ENCODE measurements at places on chromosomes 7 and 10. TPM values are rescaled to one million over a fixed set of nuclear protein-coding genes. Genes with fewer than 3 reads are reported as not detected.

TEX47 gene
- not detected for total RNA-seq

TMEM26 gene
- not detected for total RNA-seq

SVOPL gene
- not detected for total RNA-seq

ASIC3 gene
- 9.5 TPM for total RNA-seq

CRYGN gene
- total RNA-seq, result not detected

CCDC172 gene
- total RNA-seq, result not detected

HYAL4 gene
- not detected for total RNA-seq

JCAD gene
- total RNA-seq, result 10.1 TPM

CCL24 gene
- total RNA-seq, result not detected

ZCWPW1 gene
- total RNA-seq, result 0.85 TPM

LRRC61 gene
- total RNA-seq, result 0.15 TPM

ANKIB1 gene
- total RNA-seq, result 14.1 TPM

HPS1 gene
- total RNA-seq, result 34.5 TPM

SFRP4 gene
- total RNA-seq, result 7.7 TPM

VWC2 gene
- not detected for total RNA-seq

IFIT3 gene
- 5.0 TPM for total RNA-seq

SEC31B gene
- 2.2 TPM for total RNA-seq

LIPJ gene
- not detected for total RNA-seq

POP7 gene
- 93.5 TPM for total RNA-seq

ATAD1 gene
- 42.9 TPM for total RNA-seq

STEAP4 gene
- total RNA-seq, result not detected

UTF1 gene
- total RNA-seq, result not detected

CARD11 gene
- 1.3 TPM for total RNA-seq

UCMA gene
- not detected for total RNA-seq

NKX2-3 gene
- not detected for total RNA-seq

LRMDA gene
- 5.6 TPM for total RNA-seq

DNAJC2 gene
- total RNA-seq, result 61.9 TPM

HILPDA gene
- 25.9 TPM for total RNA-seq

DPYSL4 gene
- 19.3 TPM for total RNA-seq

STEAP1B gene
- total RNA-seq, result not detected

PKD2L1 gene
- 0.06 TPM for total RNA-seq

TCTN3 gene
- total RNA-seq, result 44.8 TPM

NEUROD6 gene
- total RNA-seq, result not detected

STAG3 gene
- 0.40 TPM for total RNA-seq

AMPH gene
- 0.18 TPM for total RNA-seq

CPVL gene
- 0.86 TPM for total RNA-seq

TFR2 gene
- total RNA-seq, result 2.1 TPM

GIMAP6 gene
- total RNA-seq, result not detected

ST8SIA6 gene
- not detected for total RNA-seq

SPDYE2B gene
- not detected for total RNA-seq

FOXP2 gene
- total RNA-seq, result not detected

PAOX gene
- total RNA-seq, result 1.8 TPM

CRHR2 gene
- not detected for total RNA-seq

LGI1 gene
- not detected for total RNA-seq

FAM25G gene
- total RNA-seq, result not detected

FAM180A gene
- total RNA-seq, result not detected

PLXDC2 gene
- not detected for total RNA-seq

SGCE gene
- 56.0 TPM for total RNA-seq

SPDYE11 gene
- not detected for total RNA-seq

FGFR2 gene
- 0.45 TPM for total RNA-seq

CWF19L1 gene
- 20.4 TPM for total RNA-seq

MALRD1 gene
- not detected for total RNA-seq

SPDYE1 gene
- not detected for total RNA-seq

ODAD2 gene
- not detected for total RNA-seq

All from A549 treated with ZK216348 at 1 μM for 4 hours (cell line).